ENCODE measurements at places on chromosomes 2 and 18.
A peak's percentile ranks its signal among the peaks of the same experiment; 100 is the strongest.

DNA sequence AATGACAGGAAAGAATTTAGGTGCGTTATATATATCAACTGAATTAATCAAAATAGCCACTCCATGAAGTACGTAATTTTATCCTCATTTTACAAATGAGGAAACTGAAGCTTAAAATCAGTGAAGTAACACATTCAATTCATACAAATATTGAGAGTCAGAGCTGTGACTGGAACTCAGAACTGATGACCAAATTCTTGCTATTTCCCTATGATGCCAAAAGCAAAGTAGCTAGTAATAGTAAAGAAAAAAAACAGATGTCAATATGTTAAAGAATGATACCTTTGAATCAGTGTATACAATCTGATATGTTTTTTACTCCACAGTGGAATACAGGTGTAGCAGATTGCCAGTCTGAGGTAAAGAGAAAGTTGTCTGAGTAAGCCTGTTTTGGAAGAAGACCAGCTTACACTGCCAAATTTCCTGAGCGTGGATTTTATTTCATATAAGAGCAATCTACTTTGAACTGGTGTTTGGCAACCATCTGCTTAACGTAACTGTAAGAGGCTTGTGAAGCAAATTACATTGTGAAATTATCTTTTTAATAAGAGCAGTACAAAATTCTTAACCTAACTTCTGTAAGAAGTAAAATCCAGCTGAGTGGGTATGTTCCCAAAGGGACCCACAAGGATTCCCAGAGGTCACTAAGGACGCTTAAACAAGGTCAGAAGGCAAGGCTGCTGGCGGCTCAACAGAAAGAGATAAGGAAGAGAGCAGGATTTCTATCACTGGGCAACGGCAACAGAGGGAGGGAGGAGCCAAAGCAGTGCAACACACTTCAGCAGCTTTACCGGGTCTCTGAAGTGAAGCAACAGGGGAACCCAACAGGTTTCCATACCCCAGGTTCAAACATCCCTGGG lies 85.6 kb downstream of the IKZF2 start:
- H3K27me3 ChIP-seq = no peaks in the 10 kb centered on the region
- H3K4me1 ChIP-seq = peaks cover 2% of the 10 kb centered on the region
- H3K36me3 ChIP-seq = no peaks in the 10 kb centered on the region
- DNase-seq = no peak
- no peak overlapping the region for H3K27ac ChIP-seq

- H3K4me3 ChIP-seq = no peak overlapping the region
- H3K4me1 ChIP-seq = no peaks in the 10 kb centered on the region
- no peaks in the 10 kb centered on the region for H3K36me3 ChIP-seq
- H3K27ac ChIP-seq = no peak overlapping the region
- DNase-seq = no peak
- H3K27me3 ChIP-seq = no peaks in the 10 kb centered on the region
Measured at GRCh38 chr18:70175216-70175615, 30.3 kb downstream of the RTTN start.

DNA sequence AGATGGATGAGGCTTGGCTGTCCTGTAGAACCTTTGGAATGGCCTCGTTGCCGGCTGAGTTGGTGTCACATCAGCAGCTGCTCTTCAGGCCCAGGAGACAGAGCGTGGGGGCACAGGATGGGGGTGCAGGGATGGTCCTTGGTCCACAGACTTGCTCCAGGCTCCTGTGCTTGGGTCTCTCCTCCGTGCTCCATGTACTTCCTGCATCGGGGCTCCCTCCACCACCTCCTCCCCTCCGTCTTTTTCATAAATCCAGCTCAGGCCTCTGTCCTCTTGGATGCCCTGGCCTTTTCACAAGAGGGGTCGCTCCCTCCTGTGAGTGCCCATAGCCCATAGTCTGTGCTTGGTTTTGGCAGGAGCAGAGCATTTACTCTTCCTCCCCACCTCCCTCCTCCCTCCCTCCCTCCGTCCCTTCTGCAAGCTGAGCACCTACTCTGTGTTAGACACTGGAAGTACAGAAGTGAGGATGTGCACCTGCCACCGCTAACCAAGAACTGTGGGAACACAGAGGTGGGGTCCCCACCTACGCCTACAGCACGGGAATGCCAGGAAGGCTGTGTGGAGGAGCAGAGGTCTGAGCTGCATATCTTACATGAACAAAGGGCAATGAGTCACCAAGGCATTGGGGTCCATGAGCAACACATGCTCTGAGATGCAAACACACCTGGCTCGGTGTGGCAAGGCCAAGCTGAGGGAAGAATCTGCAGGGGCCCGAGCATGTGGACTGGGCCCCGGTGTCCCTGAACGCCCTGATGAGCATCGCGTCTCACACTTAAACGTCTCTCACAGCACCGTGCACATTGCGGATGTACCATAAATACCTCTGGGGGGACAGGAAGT lies 458.7 kb upstream of the HS6ST1 start:
- H3K27ac ChIP-seq = no peak overlapping the region
- no peaks in the 10 kb centered on the region for H3K36me3 ChIP-seq
- H3K4me3 ChIP-seq = no peak overlapping the region
- H3K4me1 ChIP-seq = no peaks in the 10 kb centered on the region

GRCh38 chr18:63348508-63349136 lies 18.4 kb downstream of the KDSR start:
- no peak overlapping the region for H3K4me3 ChIP-seq
- H3K27me3 ChIP-seq = no peaks in the 10 kb centered on the region
- no peak overlapping the region for H3K27ac ChIP-seq
- H3K4me1 ChIP-seq = peaks cover 9% of the 10 kb centered on the region
- DNase-seq = no peak
- H3K36me3 ChIP-seq = peaks cover 52% of the 10 kb centered on the region

- H3K4me1 ChIP-seq = peaks cover 50% of the 10 kb centered on the region
- peak overlapping the region; percentile 97 for H3K4me3 ChIP-seq
- H3K27ac ChIP-seq = peak overlapping the region; percentile 51
- no peaks in the 10 kb centered on the region for H3K36me3 ChIP-seq
- no peak for DNase-seq
Measured at GRCh38 chr2:25981596-25982272, 563 bp downstream of the KIF3C start.

- H3K36me3 ChIP-seq = no peaks in the 10 kb centered on the region
- DNase-seq = no peak
- H3K4me3 ChIP-seq = no peak overlapping the region
- H3K27ac ChIP-seq = no peak overlapping the region
Measured at GRCh38 chr2:49306925-49307324, 152.6 kb upstream of the FSHR start.

GRCh38 chr2:43448822-43449110 lies 147.1 kb downstream of the THADA start:
- H3K27me3 ChIP-seq = no peaks in the 10 kb centered on the region
- no peaks in the 10 kb centered on the region for H3K36me3 ChIP-seq
- H3K4me3 ChIP-seq = no peak overlapping the region
- H3K4me1 ChIP-seq = peaks cover 8% of the 10 kb centered on the region
- no peak for DNase-seq

DNA sequence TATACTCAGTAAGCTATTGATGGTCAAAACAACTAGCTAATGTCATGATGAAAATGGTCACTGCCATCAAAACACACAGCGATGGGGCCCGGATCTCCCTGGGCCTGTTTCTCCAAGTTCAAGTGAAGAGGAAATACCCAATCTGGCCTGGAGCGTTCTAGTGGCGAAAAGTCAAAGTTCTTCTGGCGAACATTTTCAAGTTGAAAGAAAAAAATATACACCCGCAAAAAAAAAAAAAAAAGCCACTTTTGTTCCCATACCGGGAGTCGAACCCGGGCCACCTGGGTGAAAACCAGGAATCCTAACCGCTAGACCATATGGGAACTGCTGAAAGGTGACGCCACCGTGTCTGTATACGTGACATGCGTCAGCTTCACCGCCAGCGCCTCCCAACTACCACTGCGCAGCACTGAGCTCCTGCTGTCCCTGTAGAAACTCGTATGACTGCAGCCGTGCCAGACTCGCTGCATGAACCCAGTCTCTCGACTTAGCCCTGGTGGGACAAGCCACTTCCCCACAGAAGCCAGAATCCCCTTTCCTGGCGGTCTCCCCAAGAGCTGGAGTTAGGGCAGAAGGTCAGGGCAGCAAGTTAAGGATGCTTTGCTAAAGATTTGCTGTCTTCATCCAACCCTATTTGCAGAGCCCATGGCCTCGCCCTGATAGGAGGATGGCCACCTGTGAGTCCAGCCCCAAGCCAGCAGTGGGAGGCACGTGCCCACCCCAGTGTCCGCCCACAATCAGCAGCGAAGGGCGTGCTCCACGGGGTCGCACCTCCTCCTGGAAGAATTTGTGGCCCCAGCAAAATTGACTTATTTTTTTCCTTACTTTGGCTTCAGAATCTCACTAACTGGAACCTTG lies 5.6 kb upstream of the IMP4 start:
- no peaks in the 10 kb centered on the region for H3K27me3 ChIP-seq
- peaks cover 6% of the 10 kb centered on the region for H3K4me1 ChIP-seq
- H3K36me3 ChIP-seq = peaks cover 9% of the 10 kb centered on the region
- DNase-seq = no peak

GRCh38 chr2:41775366-41776025 lies 272.3 kb upstream of the PKDCC start:
- no peak overlapping the region for H3K27ac ChIP-seq
- H3K36me3 ChIP-seq = no peaks in the 10 kb centered on the region
- no peak overlapping the region for H3K4me3 ChIP-seq
- DNase-seq = no peak

- H3K4me3 ChIP-seq = no peak overlapping the region
- no peak for DNase-seq
- H3K4me1 ChIP-seq = no peaks in the 10 kb centered on the region
- no peak overlapping the region for H3K27ac ChIP-seq
Measured at GRCh38 chr2:172242961-172243360, 140.3 kb upstream of the DLX2 start.

DNA sequence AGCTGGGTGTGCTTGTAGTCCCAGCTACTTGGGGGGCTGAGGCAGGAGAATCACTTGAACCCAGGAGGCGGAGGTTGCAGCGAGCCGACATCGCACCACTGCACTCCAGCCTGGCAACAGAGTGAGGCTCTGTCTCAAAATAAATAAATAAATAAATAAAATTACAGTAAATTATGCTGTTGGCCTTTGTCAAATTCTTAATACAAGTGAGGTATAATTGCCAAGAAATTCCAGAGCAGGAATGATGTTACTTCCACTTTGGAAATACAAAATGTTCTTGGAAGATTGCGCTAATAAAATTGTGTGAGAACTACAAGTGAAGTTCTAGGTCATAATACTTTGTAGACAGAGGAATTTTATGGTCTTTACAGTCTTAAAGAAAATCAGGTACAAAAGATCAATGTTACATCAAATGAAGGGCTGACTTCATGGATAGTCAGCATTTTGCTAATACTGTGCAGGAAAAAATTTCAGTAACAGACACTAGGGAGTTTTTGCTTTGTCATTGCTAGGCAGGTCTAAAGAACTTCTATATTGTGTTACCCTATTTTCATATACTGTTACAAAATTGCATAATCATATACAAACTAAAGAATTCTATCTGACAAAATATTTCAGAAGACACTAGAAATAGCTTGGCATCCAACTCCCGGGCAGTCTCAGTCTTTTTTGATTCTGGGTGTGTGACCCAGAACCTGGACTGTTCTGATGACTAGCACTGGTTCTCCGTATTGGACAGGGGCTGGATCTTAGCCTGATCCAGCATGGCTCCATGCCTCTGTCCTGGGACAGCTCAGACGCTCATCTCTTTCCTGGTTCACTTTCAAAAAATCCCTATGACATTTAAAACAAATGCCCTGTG lies 76.0 kb upstream of the STK17B start:
- no peaks in the 10 kb centered on the region for H3K27me3 ChIP-seq
- no peak for DNase-seq
- H3K27ac ChIP-seq = peak overlapping the region; percentile 79

DNA sequence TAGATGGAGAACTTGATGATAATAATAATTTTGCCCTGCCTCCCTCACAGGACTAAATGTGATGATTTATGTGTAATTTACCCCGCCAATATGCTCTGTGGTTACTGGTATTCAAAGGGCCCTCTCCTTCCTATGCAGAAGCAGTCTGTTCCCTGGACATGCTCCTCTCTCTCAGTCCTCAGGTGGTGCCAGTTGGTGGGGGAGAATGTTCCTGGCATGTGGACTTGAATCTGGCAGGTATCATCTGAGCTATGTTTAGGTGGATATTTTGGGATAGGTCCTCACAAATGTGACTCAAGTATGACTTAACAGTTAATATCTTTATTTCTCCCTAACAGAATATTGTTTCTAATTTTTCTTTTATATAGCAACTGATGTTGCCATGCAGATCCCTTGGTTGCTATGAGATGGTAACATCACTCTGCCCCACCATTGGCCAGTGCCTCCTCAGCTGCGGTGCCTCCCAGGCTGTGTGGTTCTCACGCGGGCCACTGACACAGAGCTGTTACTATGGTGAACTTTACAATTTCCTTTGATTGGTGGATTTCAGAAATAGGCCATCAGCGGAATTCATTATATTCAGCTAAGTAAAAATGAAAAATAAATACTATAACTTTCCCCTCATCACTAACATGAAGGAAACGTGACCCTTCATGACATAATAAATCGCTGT lies 106.7 kb upstream of the PELI1 start:
- H3K27ac ChIP-seq = no peak overlapping the region
- H3K36me3 ChIP-seq = no peaks in the 10 kb centered on the region
- no peak for DNase-seq
- no peaks in the 10 kb centered on the region for H3K27me3 ChIP-seq
- H3K4me3 ChIP-seq = no peak overlapping the region

DNA sequence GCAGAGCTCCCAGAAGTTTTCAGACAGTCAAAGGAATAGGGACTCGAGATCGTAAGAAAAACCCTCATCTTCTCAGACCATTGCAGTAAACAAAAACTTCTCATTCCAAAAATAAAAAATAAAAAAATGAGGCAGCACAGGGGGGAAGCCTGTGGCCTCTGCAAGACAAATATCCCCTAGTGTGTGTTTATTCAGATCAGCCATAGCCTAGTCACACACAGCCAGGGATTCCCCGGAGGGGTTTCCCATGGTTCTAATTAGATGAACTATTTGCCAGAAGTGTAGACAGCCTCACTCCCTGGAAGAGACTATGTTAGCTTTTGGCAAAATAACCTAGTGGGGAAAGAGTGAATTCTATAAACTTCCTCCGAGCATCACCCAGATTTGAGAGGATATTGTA lies 122.9 kb upstream of the KLF7 start:
- no peaks in the 10 kb centered on the region for H3K4me1 ChIP-seq
- no peaks in the 10 kb centered on the region for H3K36me3 ChIP-seq
- H3K4me3 ChIP-seq = no peak overlapping the region
- H3K27me3 ChIP-seq = no peaks in the 10 kb centered on the region
- DNase-seq = no peak
- H3K27ac ChIP-seq = no peak overlapping the region

GRCh38 chr2:231612109-231612455 lies 19.4 kb downstream of the TEX44 start:
- no peaks in the 10 kb centered on the region for H3K27me3 ChIP-seq
- peak overlapping the region; percentile 100 for H3K27ac ChIP-seq
- no peaks in the 10 kb centered on the region for H3K36me3 ChIP-seq

DNA sequence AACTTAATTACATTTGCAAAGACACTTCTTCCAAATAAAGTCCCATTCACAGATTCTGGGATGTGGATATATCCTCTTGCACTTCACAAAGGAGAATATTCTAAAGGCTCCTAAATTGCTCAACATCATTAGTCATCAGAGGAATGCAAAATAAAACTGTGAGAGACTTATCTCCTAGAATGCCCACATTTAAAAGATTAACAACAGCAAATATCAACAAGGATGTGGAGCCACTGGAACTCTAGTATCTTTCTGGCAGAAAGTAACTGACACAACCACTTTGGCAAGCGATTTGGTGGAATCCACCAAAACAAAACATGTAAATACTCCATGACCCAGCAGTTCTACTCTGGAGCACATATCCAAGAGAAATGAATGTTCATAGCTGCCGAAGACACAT lies 4.6 kb downstream of the NEU2 start:
- H3K27me3 ChIP-seq = no peaks in the 10 kb centered on the region
- H3K27ac ChIP-seq = no peak overlapping the region
- DNase-seq = no peak
- H3K4me1 ChIP-seq = no peaks in the 10 kb centered on the region
